ENCODE measurements at places on chromosomes 5 and 9. TPM values are rescaled to one million over a fixed set of nuclear protein-coding genes. Genes with fewer than 3 reads are reported as not detected.
A peak's percentile ranks its signal among the peaks of the same experiment; 100 is the strongest.

Gene NEUROG1
- 7.3 TPM for total RNA-seq

Gene NMUR2
- total RNA-seq = not detected

Gene PCDHGA5
- total RNA-seq = 0.51 TPM

Gene ORM2
- total RNA-seq = not detected

Gene BTNL8
- not detected for total RNA-seq

Gene PPP3R2
- total RNA-seq = not detected

Gene ARL14EPL
- not detected for total RNA-seq

DNA sequence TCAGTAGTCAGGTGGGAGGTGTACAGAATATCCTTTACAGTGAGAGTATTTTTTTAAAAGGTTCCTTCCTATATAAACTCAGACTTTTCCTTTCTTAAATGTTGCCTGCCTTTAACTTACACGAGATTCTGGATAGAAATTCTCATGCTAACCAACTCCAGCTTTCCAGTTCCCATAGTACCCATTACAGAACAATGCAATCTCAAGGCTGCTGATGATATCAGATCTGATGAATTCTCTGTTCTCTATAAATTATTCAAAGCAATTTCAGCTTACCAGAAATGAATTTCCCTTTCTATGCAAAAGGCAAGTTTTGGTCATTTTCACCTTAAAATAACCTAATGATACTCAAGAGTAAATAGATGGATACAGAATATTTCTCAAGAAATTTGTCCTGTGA lies 90.3 kb downstream of the NUDT12 start:
- DNase-seq = no peak

DNA sequence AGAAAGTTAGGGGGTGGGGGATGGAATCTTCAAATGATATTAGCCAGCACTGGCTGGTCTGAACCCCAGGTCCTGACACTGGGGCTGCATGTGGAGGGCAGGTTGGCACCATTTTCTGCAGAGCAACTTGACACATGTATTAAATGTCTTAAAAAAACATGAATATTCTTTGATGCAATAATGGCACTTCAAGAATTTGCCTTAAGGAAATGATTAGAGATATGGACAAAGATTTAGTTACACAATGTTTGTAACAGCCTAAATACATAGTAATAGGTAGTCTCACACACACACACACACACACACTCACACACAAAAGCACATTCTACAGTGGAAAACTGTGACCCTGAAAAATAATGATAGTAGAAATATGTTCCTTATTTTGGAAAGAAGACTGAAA lies 3.6 kb downstream of the SVEP1 start:
- DNase-seq = no peak

GRCh38 chr5:115785381-115786065 lies 30.9 kb downstream of the CDO1 start:
- peak; percentile 4 for DNase-seq

GRCh38 chr5:35354751-35355150 lies 124.5 kb upstream of the PRLR start:
- no peak for DNase-seq

DNA sequence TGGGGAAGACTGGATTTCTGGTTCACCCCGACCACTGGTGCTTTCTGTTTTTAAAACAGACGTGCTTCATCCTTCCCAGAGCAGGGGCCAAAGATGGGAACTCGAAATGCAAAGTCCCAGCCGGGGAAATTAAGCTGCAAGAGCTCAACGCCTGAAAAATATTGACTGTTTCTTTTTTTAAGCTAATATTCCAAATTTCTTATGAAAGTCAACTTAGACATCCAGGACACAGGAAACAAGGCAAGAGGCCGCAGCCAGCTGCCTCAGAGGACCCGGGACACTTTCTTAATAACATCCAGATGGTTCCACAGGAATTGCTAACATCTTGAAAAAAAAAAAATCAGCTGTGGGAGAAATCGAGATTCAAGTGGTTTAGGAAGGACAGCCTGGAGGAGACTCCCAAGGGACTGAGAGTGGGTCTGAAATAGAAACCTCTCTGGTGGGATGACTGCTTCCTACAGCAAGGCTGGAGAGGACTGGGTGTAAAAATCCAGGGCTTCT lies 144.9 kb downstream of the FGF1 start:
- DNase-seq = no peak

GRCh38 chr9:105883847-105884246 lies 189.5 kb downstream of the TMEM38B start:
- no peak for DNase-seq

- no peak for DNase-seq
These were observed 93.5 kb downstream of the FOXD1 start for GRCh38 chr5:73355108-73355507.

DNA sequence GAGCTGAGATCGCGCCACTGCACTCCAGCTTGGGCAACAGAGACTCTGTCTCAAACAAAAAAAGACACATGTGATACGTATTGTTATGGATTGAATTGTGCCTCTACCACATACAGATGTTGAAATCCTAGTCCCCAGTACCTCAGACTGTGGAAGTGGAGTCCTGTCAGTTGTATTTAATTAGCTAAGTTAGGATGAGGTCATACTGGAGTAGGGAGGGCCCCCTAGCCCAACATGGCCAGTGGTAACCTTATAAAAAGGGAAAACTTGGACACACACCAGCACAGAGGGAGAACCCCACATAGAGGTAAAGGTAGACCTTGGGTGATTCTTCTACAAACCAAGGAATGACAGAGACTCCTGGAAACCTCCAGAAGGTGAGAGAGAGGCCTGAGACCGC lies 119.8 kb downstream of the GADD45G start:
- DNase-seq = no peak

DNA sequence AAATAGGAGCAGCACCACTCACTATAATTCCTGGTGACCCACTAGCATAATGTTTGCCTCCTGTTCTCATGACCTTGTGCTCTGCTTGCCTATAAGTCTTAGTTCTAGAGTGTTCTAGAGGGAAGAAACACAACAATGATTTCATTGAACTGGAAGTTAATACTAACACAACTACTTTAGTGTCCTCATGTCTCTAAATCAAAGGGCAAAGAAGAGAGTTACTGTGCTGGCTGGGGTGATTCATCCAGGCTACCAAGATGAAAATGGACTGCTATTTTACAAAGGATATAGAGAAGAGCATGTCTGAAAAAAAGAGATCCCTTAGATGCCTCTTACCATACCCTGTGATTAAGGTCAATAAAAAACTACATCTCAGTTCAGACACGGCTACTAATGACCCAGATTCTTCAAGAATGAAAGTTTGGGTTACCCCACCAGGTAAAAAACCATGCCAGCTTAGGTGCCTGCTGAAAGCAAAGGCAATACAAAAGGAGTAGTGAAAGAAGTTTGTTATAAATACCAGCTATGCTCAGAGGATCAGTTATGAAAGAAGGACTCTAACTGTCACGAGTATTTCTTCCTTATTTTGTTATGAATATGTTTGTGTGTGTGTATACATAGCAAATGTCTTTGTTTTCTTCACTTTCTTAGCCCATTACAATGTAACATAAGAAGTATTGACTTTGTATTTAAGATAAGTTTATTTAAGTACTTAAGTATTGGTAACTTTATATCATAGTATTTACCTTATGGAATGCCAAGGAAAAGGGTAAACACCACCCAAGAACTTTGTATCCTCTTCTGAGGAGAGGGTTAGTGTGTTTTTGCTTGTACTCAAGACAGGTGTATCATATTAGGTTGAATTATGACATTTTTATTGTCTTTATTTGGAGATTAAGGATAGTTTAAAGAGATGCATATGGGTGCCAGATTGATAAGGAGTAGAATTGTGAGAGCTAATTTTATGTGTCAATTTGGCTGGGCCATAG lies 314.1 kb upstream of the PTGER4 start:
- no peak for DNase-seq

- DNase-seq = no peak
These were observed 422.7 kb upstream of the PAPPA start for GRCh38 chr9:115730845-115731244.

DNA sequence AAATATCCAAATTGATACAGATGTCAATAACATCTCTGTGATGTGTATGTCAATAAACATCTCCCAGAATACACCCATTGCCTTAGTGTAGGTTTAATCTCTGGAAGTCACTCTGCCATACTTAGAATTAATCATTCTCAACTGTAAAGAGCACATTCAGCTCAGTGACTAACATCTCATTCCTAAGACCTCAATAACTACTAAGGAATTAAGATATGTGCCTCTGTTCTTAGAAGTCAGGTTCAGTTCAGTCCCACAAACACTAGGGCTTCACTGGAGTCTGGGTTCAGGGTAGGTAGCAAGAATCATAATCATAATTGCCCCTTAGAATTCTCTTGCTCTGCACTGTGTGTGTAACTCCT lies 31.7 kb downstream of the UGCG start:
- no peak for DNase-seq
